H9 (cell line): ENCODE measurements at places on chromosomes 2 and 18.

DNA sequence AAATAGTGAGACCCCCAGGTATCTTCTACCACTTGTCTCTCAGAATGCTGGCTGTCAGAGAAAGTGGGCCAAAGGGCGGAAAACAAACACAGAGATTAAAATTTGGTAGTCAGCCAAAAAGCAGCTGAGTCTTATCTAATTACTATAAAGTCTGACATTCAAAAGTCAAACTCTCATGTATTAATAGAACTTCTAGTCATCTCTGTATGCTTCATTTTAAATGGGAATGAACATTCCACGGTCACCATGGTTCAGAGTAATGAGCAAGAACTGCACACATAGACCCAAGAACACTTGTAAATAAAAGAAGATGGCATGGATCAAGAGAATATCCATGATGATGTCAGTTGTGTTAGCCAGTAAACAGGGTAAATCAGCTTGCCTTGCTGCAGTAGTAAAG, 1267.0 kb upstream of the CHAC2 start:
- no peak for DNase-seq

DNA sequence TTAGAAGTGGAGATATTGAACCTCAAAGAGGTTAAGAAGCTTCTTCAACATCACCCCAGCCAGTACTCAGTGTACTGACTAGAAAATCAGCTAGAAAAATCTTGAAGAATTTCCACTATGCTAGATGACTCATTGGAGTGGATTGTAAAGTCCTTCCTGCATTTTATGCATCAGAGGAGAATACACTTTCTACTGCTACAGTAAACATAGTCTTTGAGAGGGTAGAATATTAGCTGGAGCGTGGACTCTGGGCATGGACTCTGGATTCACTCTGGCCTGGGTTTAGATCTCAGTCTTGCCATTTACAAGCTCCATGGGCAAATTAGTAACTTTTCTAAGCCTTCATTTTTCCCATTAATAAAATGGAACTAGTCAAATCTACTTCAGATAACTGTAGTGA, 215.9 kb downstream of the IRS1 start:
- DNase-seq, result no peak

- no peak for DNase-seq
Observed at GRCh38 chr2:213806125-213806726, 522.0 kb downstream of the SPAG16 start.

DNA sequence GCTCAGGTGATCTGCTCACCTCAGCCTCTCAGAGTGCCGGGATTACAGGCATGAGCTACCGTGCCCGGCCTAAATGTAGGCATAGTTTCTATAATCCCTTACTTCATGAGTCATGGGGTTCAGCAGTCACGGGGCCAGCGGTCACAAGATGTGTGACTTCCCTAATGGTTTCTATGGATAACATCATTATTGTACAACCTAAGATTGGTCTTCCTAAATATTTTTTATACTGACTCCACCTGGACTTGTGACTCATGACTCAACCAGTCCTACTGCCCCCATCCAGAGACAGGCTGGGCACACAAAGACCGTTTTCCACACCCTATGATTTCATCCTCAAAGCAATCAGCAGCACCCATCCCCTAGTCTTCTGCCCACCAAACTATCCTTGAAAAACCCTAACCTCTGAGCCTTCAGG, 15.9 kb downstream of the FAM210A start:
- DNase-seq, result no peak

- DNase-seq, result no peak
Observed at GRCh38 chr2:54330926-54331835, 75.2 kb upstream of the TSPYL6 start.

- no peak for DNase-seq
Observed at GRCh38 chr2:236720974-236721540, 151.4 kb downstream of the ACKR3 start.

DNA sequence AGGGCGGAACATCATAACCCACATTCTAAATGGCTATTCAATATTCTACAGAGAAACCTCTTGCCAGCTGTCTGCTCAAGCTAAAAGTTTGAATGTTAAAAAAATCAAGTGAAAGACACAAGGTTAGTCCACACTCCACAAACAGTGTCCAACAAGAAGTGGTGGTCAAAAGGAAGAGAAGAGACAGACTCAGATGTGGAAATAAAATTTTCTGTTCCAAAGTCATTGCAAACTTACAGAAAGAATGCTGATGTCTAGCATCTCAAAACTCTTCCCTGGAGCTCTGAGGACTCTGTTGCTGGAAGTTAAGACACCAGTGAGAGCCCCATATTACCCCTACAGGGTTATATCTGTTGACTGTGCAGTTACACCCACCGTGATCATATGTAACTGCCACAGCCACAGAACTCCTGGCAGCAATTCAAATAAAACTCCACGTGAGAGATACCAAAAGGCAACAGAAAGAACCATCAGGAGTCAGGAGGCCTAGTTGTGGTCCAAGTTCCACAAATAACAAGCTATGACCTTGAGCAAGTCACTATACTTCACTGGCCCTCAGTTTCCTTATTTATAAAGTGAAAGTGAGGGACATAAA, 60.9 kb downstream of the AAK1 start:
- no peak for DNase-seq

DNA sequence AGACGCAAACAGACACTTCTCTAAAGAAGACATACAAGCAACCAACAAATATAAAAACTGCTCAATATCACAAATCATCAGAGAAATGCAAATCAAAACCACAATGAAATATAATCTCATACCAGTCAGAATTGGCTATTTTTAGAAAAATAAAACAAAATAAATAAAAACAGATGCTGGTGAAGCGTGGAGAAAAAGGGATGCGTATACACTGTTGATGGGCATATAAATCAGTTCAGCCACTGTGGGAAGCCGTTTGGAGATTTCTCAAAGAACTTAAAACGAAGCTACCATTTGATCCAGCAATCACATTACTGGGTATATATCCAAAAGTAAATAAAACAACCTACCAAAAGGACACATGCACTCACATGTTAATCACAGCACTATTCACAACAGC, 206.2 kb downstream of the HNMT start:
- no peak for DNase-seq

- peak; percentile 92 for DNase-seq
Observed at GRCh38 chr2:127106991-127107621, at the start of gene BIN1. BIN1 (minus strand) TSS chr2:127107154; CDS start chr2:127106943, 211 bp downstream.

- DNase-seq, result no peak
Observed at GRCh38 chr2:8144785-8145184, 537.1 kb upstream of the ID2 start.

DNA sequence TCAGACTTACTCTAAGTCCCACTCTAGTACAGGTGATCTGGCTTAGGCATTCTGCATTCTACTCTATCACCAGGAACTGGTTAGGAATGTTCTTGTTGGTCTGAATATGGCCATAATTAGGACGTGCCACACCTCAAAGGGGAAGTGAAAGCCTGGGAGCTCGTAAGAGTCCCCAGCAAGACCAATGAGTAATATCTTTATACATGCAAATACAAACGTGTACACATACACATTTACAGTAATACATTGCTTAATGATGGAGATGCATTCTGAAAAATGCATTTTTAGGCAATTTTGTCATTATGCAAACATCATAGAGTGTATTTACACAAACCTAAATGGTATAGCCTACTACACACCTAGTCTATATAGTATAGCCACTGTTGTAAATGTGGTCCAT, 19.5 kb upstream of the ERCC3 start:
- DNase-seq, result no peak

GRCh38 chr2:182090486-182090885, 104.8 kb downstream of the PPP1R1C start:
- no peak for DNase-seq

GRCh38 chr2:241030883-241031282, 32.5 kb downstream of the SNED1 start:
- no peak for DNase-seq

DNA sequence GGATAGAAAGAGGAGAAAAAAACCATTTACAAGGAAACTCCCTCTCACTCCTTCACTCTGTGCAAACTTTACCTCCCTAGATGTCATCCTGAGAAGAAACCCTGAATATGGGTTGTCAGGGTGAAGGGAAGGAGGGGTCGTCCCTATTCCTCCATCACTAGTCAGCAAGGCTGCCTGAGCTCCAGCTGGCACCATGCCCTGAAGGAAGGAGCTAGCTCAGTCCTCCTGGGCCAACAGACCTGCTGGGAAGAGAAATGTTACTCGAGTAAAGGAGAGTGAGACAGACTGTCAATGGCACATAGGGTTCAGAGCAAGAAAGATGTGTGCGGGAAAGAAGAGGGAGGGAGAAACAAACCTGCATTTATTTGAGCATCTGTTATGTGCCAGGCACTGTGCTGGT, 18.3 kb upstream of the EPAS1 start:
- DNase-seq, result no peak

DNA sequence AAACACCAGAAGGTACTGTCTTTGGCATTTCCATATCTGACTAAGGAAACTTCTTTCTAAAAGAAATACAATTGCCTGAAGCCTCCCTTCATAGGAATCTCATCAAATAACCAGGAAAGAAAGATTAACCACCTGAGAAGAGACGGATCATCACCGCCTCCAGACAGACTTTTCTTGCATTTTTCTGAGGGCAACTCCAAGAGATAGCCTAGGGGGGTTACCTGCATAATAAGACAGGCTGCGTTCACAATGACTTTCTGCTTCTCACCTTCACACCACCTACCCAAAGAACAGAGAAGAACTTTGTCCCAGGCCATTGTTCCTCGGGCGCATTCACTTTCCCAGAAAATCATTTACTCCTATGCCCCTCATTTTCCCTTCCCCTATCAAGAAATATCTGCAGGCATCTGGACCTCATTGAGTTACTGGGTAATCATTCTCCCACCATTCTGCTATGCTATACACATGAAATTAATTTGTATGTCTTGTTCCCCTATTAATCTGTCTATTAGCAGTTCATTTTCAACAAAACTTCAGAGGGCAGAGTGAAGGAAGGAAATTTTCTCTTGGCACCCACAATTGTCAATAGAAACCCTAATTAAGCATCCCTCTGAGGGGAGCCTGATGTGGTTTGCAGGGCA, 8.3 kb upstream of the POMC start:
- no peak for DNase-seq

DNA sequence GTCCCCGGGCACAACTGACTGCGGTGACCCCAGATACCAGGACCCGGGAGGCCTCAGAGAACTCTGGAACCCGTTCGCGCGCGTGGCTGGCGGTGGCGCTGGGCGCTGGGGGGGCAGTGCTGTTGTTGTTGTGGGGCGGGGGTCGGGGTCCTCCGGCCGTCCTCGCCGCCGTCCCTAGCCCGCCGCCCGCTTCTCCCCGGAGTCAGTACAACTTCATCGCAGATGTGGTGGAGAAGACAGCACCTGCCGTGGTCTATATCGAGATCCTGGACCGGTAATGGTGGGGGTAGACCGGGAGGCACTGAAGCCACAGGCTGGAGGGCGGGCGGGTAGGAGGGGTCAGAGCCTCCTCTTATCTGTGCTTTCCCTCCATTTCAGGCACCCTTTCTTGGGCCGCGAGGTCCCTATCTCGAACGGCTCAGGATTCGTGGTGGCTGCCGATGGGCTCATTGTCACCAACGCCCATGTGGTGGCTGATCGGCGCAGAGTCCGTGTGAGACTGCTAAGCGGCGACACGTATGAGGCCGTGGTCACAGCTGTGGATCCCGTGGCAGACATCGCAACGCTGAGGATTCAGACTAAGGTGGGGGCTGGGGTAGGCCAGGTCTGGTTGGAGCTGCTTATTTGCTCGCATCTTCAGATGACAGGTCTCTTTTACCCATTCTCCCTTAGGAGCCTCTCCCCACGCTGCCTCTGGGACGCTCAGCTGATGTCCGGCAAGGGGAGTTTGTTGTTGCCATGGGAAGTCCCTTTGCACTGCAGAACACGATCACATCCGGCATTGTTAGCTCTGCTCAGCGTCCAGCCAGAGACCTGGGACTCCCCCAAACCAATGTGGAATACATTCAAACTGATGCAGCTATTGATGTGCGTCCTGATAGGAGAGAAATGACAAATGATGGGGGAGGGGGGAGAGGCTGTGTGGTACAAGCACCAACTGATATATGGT, 780 bp downstream of the HTRA2 start:
- DNase-seq, result peak; percentile 53

GRCh38 chr18:12421732-12422131, 14.0 kb downstream of the PRELID3A start:
- no peak for DNase-seq

DNA sequence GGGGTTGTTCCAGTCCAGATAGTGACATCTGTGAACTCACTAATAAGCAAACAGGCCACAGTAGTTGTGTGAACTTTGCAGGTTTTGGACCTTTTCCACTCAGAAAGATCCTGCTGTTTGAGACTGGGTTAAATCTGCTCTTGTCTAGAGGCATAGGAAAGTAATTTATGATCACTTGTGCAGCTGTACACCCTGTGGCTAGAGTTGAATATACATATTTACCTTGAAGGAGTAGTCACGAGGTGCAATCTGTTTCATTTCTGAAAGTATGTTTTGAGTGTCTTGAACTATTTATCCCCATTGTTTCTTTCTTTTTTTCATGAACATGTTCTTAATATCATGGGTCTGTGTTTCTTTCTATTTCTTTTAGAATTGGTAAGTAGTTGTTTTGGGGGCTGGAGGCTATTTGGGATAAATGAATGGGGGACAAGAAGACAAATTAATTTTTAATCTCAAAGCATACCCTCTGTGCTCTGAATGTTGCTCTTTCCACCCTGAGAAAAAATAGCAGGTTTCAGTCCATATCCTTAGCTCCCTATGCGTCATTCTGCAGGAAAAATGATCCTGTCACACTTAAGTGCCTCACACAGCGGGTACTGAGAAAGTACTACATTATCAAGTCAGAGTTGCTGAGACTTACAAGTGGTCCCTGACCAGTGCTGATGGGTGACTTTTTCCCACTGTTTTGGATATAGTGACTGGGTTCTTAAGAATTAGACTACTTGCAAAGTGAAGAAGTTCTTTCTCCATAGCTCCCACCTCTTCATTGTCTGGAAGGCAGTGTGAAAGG, 28.2 kb downstream of the DCC start:
- DNase-seq, result no peak

- no peak for DNase-seq
Observed at GRCh38 chr18:42937436-42937835, 178.0 kb downstream of the RIT2 start.

GRCh38 chr2:232999354-232999753, 13.7 kb downstream of the NGEF start:
- DNase-seq, result no peak

GRCh38 chr2:172705352-172705751, 30.3 kb upstream of the RAPGEF4 start:
- no peak for DNase-seq
